ENCODE measurements at places on chromosomes 13 and 19. TPM values are rescaled to one million over a fixed set of nuclear protein-coding genes. Genes with fewer than 3 reads are reported as not detected.

The CYP2F1 gene
- total RNA-seq: not detected

The PSG1 gene
- 0.51 TPM for total RNA-seq

The WTIP gene
- 38.5 TPM for total RNA-seq

The ZNF681 gene
- total RNA-seq: 0.66 TPM

The FAM83E gene
- 1.0 TPM for total RNA-seq

The ZNF835 gene
- 3.6 TPM for total RNA-seq

GRCh38 chr13:46962281-46962941 lies 65.6 kb upstream of the HTR2A start:
- peak; percentile 31 for DNase-seq

GRCh38 chr13:66639044-66639443 lies 591.1 kb downstream of the PCDH9 start:
- DNase-seq: no peak

- DNase-seq: no peak
Observed at GRCh38 chr19:58305932-58306323, 751 bp downstream of the ERVK3-1 start.

DNA sequence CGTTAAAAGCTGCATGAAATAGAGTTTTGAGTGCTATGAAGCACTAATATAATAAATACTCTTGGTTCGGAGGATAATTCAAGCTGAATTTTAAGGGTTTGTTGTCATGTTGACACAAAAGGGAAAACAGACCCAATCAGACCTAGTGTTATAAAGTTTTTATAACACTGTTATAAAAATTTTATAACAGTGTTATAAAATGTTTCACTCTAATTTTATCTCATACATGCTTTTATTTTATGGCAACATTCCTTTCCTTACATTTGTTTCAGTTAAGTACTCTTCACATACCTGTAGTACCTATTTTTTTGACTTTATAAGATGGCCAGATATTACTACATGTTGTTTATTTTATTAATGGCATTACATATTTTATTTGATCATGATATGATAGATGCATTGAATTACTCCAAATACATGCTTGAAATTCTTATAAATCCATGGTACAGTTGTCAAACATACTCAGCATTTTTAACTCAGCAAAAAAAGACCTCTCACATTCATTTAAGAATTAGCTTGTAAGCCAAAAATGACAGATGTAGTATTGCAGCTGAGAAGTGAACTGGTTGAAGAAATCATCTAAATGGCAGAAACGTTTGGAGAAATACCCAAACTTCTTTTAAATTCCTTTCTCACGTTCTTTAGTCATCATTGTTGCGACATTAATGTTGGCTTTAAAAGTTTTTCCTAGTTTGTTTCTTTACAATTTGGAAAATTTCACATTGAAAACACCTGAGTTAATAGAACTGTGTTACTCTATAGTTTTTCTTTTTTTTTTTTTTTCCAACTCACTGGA lies 104.5 kb downstream of the PIBF1 start:
- DNase-seq: peak; percentile 27

DNA sequence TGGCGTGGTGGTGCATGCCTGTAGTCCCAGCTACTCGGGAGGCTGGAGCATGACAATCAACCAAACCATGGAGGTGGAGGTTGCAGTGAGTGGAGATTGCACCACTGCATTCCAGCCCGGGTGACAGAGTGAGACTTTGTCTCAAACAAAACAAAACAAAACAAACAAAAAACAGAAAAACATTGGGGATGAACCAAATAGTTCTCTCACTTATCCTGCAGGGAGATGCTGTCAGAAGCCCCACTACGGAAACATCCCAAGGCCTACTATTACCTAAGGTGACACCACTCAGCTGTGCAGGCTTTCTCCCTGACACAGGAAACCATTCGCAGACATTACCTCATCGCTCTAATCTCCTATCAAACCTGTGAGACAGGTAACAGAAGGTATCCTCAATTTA lies 113.5 kb downstream of the FOXO1 start:
- DNase-seq: no peak

DNA sequence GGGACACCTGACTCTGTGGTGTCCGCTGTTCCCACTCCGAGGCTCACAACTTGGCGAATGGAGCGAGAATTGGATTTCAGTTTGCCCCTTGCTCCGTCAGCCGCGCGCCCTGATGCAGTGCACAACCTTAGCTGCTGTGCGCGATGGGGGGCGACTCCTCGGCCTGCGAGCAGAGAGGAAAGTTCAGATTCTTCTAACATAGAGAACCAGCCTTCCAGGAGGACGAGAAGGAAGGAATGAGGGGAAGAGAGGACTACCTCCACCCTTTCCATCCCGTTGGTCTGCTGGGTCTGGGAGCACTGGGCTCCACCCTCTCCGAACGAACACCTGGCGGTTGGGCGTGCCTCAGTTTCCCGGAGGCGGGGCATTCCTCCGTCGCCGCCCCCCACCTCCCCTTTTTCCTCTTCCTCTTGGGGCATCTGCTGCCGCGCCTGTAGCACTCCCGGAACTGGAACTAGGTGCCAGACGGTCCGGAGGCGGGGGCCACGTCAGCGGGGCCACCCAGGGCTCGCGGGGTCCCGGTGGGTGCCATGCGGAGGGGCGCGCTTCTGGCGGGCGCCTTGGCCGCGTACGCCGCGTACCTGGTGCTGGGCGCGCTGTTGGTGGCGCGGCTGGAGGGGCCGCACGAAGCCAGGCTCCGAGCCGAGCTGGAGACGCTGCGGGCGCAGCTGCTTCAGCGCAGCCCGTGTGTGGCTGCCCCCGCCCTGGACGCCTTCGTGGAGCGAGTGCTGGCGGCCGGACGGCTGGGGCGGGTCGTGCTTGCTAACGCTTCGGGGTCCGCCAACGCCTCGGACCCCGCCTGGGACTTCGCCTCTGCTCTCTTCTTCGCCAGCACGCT lies at the start of gene KCNK6:
Gene KCNK6, plus strand, starts transcription at position 425 of the 838 bp plus-strand sequence. Its CDS starts 106 bp downstream, at position 531.
- peak; percentile 8 for DNase-seq
